Temporal lobe (tissue), 4 donors: ENCODE measurements at places on chromosomes 4 and X. TPM values are rescaled to one million over a fixed set of nuclear protein-coding genes. Genes with fewer than 3 reads are reported as not detected.

ENPEP gene
- total RNA-seq = 1.7 TPM

JCHAIN gene
- total RNA-seq = not detected

PPP4R3C gene
- total RNA-seq = not detected

CYBB gene
- 4.2 TPM for total RNA-seq

ACSL1 gene
- 34.7 TPM for total RNA-seq

PCDH18 gene
- 17.9 TPM for total RNA-seq

CISD2 gene
- total RNA-seq = 20.9 TPM
